ENCODE measurements at places on chromosomes 12 and 14. TPM values are rescaled to one million over a fixed set of nuclear protein-coding genes. Genes with fewer than 3 reads are reported as not detected.

Gene SDR9C7
- not detected for total RNA-seq

Gene COCH
- total RNA-seq = 23.3 TPM

Gene RDH11
- total RNA-seq = 55.6 TPM

Gene L2HGDH
- 8.0 TPM for total RNA-seq

All from A549 treated with Mapracorat at 1 μM for 4 hours (cell line).